Omental fat pad (tissue), 4 donors: ENCODE measurements at places on chromosomes 12 and 14.

DNA sequence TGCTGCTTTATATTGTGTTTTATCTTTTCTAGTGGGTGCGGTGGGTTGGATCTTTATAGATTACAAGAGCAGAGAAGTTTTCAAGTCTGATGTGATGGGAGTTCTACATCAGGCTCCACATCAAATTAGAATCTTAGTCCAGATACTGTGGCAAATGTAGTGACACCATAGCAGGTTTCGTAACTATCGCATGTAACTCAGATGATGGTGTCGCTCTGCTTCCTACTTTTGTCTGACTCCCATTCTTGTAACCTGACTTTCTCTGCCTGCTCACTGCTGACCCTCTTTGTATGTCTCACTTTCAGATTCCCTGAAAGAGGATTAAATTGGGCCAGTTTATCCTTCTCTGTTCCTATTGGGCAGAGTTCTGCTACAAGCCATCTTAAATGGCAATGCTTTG, 22.8 kb upstream of the FBXO34 start:
- DNase-seq = no peak

GRCh38 chr14:68507544-68508081, 285.3 kb downstream of the ZFP36L1 start:
- DNase-seq = no peak

GRCh38 chr12:52559979-52560378, 7.0 kb upstream of the KRT71 start:
- no peak for DNase-seq

GRCh38 chr14:50677527-50678063, 9.5 kb upstream of the SAV1 start:
- DNase-seq = no peak
